ENCODE measurements at places on chromosomes 4 and X. TPM values are rescaled to one million over a fixed set of nuclear protein-coding genes. Genes with fewer than 3 reads are reported as not detected.

Gene CYLC1
- total RNA-seq, result not detected

Gene DUX4
- 0.29 TPM for total RNA-seq

Gene LGI2
- total RNA-seq, result 1.5 TPM

Gene PTTG2
- 7.2 TPM for total RNA-seq
